ENCODE measurements at places on chromosomes 16 and 17.

GRCh38 chr17:80631142-80632045, 86.8 kb downstream of the RPTOR start:
- DNase-seq = no peak

DNA sequence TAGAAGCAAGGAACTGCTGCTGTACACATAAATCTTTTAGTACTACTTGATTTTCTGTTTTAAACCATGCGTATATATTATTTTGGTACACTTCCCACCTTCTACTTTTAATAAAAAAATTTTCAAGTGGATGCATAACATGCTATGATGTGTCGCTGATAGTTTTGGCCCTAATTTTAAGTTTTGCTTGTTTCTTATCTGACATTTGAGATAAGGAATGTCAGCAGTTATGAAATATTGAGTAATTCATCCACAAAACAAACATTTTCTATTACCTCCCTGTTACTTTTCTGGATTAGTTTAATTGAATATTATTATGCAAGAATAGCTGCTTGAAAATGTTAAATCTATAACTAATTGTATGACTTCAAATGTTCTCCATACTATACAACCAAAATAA, 35.8 kb downstream of the N4BP1 start:
- DNase-seq = no peak

DNA sequence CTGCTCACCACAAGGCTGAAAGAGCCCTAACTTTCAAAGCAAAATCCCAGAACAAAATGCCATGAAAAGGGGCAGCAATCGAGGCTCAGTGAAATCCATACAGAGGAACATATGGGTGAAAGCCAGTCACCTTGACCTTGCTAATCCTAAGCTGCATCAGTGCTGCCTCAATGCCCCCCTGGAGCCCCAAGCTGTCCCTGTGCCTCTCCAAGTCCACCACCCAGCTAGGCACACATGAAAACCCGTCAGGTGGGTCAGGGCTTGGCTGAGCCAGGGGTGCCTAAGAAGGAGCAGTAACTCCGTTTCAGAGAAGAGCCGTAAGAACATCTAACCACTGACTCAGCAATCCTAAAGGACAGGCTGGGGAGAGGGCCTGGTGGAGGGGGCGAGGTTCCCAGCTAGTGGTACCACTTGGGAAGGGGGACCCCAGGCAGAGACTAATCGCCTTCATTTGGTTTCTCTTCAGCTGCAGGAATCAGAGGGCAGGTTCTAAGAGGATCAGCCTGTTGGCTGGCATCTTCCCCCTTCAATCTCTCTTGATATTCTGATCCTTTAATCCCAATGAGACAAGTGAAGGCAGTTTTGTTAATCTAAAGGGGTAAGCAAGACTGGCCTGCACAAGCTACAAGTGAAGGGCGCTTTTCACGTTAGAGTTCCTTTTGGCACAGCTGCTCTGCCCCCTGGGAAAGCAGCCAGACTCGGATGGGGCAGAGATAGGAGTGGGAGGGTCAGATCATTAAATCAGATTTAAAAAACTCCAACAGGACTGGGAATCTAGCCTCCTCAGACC, 7.6 kb downstream of the PITPNA start:
- DNase-seq = no peak

DNA sequence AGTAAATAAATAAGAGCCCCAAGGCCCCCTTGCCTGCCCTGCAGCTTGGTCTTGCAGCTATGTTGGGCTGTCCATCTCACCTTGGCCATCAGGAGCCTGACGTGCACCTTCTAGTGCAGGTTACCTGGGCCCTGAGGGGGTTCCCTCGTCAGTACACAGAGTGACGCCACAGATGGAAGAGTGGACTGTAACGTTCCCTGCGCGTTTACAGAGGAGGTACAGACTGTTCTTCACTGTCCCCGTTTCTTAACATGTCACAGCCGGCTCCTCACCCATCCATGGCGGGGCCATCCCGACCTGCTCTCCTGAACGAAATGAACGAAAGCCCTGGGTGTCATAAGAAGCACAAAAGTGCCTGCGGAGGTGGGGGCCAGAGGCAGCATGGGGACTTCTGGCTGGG, 15.9 kb upstream of the FASN start:
- no peak for DNase-seq

DNA sequence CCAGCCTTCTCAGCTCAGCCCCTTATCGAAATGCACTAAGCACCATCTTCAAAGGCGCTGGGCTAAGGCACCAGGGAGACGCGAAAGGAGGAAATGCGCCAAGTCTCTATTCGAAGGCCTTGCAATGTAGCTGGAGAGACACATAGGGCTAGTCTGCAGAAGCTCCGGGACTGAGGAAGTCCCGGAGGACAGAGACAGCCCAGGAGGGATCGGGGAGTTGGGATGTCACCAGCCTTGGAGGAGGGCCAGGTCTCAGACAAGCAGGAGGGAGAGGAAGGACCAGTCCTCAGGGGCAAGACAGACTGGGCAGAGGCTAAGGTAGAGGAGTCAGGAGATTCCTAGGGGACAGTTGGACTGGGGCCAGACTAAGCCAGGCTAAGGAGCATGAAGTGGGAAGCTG, 8.5 kb downstream of the C17orf100 start:
- no peak for DNase-seq

GRCh38 chr17:58944166-58944565, 162.5 kb downstream of the TRIM37 start:
- no peak for DNase-seq

- no peak for DNase-seq
Measured at GRCh38 chr17:66734186-66734943, 100.6 kb upstream of the CACNG5 start.

DNA sequence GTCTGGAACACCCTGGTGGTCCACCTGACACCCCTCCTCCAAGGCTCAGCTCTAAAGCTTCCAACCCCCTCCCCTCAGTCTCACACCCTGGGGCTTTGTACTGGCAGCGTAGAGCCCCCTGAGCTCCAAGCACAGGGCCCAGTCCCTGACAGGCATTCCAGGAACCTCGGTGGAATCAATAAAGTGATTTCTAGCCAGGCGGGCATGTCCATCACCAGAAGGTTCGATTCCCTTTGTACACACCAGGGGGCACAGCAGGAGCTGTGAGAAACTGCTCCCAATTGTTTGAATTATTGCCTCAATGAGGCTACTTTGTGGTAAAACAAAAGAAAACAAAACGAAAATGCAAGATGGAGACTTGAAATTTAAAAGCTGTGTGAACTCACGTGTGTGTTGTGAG, 51.8 kb downstream of the SMPD3 start:
- no peak for DNase-seq

DNA sequence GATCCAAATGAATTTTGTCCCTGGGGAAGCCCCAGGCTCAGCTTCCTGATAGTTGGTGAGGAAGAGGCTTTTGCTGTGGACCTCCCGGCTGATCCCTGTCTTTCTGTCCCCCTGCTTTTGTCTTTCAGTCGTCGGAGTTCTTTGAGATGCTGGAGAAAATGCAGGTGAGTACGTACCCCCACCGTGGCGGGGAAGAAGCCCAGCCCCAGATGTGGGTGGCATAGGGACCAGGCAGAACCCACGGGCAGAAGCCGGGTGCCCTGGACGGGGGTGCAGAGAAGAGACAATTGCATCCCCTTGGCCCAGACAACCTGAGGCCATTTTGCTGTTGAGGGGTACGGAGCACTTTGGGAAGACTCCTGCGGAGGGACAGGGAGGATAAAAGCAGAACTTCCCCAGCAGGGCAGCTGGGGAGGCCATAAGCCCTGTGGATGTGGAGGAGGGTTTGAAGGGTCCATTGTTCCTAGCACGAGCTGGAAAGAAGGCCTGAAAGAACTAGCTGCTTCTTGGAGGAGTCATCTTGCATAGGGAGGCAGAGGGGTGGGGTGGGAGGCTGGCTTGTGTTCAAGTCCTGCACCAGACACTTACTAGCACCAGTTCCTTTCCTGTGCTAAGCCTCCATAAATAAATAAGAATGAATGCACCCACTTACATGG, 105.6 kb downstream of the OR1D5 start:
- DNase-seq = no peak
